ENCODE measurements at places on chromosomes 4 and X.

DNA sequence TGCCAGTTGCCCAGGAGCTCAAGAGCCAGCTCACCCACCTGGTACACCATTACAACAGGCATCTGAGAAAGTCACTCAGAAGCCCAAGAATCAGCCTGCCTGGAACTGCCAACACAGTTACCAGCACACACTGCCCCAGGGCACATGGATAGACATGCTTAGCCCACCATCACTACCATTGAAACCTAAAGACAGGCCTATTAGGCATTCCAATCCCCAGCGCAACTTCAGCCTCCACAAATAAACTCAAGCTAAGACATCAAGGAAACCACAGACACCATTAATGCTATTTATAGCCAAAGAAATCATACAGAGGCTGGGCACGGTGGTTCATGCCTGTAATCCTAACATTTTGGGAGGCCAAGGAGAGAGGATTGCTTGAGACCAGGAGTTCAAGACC is 42.3 kb downstream of the ATRX start:
- DNase-seq, result no peak

DNA sequence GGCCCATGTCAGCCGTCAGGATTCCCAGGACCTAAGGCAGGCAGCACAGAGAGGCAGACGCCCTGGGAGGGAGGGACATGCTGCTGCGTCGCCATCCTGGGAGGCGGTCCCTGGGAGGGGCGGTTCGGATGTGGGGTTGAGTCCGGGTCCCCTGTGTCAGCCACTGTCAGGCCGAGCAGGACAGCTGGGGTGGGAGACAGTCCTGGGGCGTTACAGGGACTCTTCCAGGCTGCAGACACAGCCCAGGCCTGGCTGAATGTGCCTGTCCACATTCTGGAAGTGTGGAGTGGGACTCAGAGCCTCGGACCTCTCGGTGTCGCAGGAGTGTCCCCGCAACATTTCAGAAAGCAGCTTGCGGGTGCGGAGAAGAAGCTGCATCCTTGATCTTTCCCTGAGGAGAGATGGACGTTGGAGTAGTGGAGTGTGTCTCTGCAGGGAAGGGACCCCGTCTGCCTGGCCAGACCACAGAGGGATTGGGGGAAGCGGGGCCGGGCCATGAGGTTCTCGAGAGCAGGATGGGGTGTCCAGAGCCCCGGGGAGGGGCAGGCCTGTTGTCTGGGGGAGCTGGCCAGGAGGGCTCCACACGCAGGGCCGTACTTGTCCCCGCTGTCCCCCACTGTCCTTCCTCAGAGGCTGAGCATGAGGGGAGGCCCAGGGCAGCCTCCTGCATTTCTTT is 6.1 kb downstream of the AKAP17A start:
- DNase-seq, result no peak

DNA sequence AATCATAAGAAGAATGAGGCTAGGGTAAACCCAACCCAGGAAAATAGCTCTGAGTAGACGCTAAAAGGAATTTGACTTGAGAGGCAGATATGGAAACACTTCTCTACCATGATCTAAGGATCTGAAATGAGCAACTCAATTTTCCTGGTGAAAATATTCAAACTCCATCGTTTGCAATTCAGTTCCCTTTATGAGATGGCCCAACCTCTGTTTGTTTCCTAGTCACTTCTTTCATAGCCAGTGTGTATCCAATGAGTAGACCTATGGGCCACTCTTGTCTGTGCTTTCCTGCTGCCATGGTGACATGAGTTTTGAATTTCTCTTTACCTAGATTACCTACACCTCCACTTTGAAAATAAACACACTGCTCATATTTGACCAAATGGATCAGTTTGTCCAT is 176.2 kb upstream of the GPRIN3 start:
- no peak for DNase-seq

- DNase-seq, result no peak
Measured at GRCh38 chrX:131977619-131978018, 45.5 kb upstream of the STK26 start.

GRCh38 chr4:179709961-179710624 is 2267.9 kb upstream of the AGA start:
- no peak for DNase-seq

DNA sequence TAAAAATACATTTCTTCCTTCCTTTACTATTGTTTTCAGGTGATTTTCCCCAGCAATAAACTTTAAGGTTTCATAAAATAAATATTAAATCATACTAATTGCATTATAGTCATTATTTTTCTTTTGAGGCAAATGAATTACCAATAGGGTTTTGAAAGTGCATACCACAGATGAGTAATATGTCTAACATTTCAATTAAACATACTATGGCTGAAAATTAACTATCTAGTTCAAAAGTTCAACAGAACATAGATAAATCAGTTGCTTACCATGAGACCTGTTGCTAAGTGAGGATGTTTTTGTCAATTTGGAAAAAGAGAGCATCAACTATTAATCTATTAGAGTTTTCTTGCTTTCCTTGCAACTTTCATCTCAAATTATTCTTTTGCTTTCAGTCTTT is 35.0 kb downstream of the NPY5R start:
- no peak for DNase-seq
